ENCODE measurements at places on chromosomes 2 and 18. TPM values are rescaled to one million over a fixed set of nuclear protein-coding genes. Genes with fewer than 3 reads are reported as not detected.

LONRF2 gene
- total RNA-seq, result 17.4 TPM

DNA sequence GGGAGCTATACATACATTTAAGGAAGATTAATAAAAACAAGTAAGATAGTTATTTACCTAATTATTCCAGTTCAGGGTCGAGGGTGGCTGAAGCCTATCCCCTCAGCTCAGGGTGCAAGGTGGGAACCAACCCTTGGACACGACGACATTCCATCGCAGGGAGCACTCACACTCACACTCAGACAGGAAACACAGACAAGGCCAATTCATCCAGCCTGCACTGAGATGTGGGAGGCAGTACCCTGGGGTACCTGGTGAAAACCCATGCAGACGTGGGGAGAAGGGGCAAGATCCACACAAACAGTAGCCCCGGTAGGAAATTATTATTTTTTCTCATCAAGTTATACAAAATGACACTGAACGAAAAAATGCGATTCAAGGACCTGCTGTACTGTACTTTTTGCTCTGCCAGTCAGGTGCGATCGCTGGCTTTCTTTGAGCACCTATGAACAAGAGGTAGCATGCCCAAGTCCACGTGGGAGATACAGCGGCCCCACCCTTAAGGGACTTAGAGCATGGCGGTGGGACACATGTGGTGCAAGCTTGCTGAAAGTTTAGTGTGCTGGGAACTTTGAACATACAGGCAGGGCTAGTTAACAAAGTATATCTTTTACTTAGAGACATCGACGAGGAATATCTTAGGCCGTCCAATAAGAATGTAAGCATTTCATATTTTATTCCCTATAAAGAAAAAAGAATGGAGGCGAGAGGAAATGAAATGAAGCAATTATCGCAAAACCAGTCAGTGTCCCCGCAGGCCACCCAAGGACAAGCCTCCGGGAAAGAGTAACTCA is 624 bp downstream of the METTL8 start:
- DNase-seq, result no peak
- peaks cover 19% of the 10 kb centered on the region for H3K4me1 ChIP-seq
- peaks cover 5% of the 10 kb centered on the region for H3K36me3 ChIP-seq
- peak overlapping the region; percentile 93 for H3K4me3 ChIP-seq
- no peaks in the 10 kb centered on the region for H3K27me3 ChIP-seq

MC4R gene
- total RNA-seq, result not detected

DNA sequence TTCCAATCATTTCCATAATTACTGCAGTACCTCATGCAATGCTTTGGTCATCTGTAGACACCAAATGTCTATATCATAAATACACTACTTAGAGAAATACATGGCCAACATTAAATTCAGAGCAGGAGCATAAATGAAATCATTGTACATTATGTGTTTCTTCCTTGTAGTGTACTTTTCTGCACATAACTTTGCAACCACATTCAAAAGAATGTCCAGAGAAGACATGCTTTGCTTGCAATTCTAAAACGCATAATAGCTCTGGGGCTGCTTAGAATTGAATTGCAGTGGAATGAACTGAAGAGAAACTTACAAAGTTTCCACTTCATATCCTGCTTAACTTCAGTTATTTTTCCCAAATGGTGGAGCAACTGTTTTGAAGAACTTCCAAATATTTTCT is 664.4 kb downstream of the DSC3 start:
- H3K4me1 ChIP-seq, result no peaks in the 10 kb centered on the region
- no peak overlapping the region for H3K4me3 ChIP-seq
- no peaks in the 10 kb centered on the region for H3K36me3 ChIP-seq
- H3K27ac ChIP-seq, result no peak overlapping the region
- H3K27me3 ChIP-seq, result no peaks in the 10 kb centered on the region
- no peak for DNase-seq

GALNT3 gene
- total RNA-seq, result 3.5 TPM

DNA sequence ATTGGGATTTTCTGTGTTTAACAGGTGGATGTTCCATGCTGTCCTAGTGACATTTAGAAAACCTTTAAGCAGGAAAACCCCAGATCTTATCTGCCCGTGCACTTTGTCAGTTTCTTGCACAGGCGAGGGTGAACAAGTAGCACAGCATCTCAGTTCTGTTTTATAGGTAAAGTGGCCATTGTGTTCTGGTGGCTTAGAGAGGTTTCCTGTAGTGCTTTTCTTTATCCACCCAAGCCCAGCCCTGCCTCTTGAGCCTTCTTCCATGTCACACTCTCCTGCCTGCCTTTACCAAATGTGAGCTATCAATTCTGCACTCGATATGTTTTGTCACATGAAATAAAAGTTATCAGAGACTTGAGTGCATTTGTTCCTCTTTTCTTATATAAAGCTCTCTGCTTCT is 135.3 kb upstream of the NOSTRIN start:
- H3K36me3 ChIP-seq, result no peaks in the 10 kb centered on the region
- no peaks in the 10 kb centered on the region for H3K27me3 ChIP-seq
- no peak for DNase-seq
- no peak overlapping the region for H3K4me3 ChIP-seq
- no peak overlapping the region for H3K27ac ChIP-seq
- no peaks in the 10 kb centered on the region for H3K4me1 ChIP-seq

Measured in thoracic aorta (tissue), 2 donors.